ENCODE measurements at places on chromosomes 16 and 17.

- no peak for DNase-seq
Observed at GRCh38 chr16:69260019-69260418, 51.1 kb upstream of the VPS4A start.

GRCh38 chr16:8713635-8714172 lies 39.3 kb downstream of the ABAT start:
- no peak for DNase-seq

DNA sequence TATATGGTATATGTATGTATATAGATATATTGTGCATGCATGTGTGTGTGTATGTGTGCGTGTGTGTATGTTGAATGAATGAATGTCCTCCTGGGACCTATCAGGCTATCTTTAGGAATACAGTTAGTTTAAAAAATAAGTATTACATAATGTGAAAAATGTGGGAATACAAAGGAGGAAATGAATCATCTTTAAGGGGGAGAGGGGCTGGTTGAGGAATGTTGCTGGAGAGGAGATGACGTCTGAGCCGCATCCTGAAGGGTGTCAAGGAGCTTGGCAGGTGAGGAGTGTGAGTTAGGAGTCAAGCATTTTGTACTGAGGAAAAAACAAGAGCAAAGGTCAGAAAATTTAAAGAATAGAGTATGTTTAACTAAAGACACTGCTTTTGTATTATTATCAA lies 62.4 kb upstream of the NLK start:
- DNase-seq: no peak

- no peak for DNase-seq
Observed at GRCh38 chr17:78589031-78589675, 12.0 kb upstream of the DNAH17 start.

DNA sequence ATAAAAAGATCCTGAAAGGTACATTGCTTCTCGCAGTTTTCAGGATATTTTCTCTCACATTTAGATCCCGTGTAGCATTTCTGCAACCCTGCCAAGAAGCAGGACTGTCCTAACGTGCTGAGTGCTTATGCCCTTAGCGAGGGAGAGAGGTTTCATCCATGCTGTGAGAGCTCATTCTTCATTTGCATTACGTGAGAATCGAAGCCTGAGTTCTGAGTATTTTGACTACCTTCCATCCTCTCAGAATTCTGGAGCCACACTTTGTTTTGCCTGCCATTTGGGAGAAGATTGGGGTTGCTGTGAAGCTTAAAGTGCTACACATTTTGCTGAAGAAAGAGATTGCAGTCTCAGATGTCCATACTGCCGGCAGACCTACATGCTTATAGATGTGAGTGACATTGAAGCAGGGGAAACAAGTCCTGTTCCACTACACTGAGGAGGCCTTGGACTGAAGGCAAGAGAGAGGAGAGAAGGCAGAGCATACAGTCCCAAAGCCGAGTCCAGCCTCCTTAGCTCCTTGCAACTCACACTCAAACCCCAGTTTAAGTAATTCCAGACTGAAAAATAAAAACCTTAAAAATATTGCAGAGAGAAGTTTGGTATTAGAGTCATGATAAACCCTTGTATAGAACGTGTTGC lies 183.0 kb downstream of the PRKCA start:
- no peak for DNase-seq

- DNase-seq: no peak
Observed at GRCh38 chr17:2363318-2363717, 26.0 kb downstream of the SGSM2 start.

DNA sequence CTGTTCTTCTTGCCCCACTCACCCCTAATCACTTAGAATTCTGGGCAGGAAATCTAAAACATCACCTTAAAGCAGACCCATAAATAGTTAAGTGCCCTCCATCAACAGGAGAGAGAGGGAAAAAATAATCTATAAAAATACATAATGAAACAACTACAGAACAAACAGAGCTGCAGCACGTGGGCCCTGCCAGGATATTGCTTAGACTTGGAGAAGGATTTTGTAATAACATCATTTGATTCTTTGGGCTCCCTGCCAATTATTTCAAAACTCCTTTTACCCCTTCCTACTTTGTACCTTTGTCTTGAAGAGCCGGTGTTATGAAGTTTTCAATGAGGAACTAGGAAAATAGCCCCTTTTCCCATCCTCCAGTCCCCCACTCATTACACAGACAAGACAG lies 130.6 kb upstream of the TOX3 start:
- no peak for DNase-seq

GRCh38 chr16:8819411-8820034 lies 21.9 kb downstream of the PMM2 start:
- no peak for DNase-seq

GRCh38 chr17:34654276-34654880 lies 75.0 kb downstream of the TMEM132E start:
- DNase-seq: no peak

GRCh38 chr16:68900009-68900408 lies 56.7 kb downstream of the TANGO6 start:
- DNase-seq: no peak

GRCh38 chr16:15524966-15525365 lies 90.6 kb downstream of the BMERB1 start:
- no peak for DNase-seq

DNA sequence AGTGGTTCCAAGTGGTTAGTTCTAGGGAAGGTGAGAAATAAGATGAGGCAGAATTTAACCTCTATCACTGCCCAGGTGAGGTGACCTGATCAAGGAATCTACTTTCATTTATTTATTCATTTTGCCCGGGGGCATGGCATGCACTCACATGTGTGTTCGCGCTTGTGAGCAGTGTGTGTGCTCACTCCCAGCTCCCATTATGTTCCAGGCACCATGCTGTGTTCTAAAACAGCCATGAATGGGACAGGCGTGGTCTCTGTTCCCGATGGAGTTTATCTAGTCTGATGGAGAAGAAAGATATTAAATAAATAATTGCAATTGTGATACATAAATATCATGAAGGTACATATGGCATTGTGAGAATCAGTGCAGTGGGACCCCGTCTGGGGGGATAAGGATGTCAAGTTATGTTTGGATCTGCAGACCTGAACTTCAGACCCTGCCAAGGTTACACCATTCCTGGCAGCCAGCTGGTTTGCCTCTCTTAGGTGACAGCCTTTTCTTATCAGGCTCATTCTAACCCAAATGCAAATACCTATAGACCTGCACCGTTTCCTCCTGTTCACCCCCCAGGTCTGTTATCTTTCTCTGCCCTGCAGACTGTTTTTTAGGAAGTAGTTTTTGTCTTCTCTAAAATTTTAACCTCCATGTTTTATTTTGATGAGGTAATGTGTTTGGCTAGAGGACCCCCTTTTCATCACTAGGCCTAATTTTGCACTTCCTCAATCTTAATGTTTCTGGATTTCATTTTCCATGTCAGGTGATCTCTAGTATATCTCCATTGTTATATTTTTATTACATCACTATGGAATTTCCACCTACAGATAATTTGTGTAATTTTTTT lies 11.8 kb downstream of the CYB5B start:
- DNase-seq: no peak

DNA sequence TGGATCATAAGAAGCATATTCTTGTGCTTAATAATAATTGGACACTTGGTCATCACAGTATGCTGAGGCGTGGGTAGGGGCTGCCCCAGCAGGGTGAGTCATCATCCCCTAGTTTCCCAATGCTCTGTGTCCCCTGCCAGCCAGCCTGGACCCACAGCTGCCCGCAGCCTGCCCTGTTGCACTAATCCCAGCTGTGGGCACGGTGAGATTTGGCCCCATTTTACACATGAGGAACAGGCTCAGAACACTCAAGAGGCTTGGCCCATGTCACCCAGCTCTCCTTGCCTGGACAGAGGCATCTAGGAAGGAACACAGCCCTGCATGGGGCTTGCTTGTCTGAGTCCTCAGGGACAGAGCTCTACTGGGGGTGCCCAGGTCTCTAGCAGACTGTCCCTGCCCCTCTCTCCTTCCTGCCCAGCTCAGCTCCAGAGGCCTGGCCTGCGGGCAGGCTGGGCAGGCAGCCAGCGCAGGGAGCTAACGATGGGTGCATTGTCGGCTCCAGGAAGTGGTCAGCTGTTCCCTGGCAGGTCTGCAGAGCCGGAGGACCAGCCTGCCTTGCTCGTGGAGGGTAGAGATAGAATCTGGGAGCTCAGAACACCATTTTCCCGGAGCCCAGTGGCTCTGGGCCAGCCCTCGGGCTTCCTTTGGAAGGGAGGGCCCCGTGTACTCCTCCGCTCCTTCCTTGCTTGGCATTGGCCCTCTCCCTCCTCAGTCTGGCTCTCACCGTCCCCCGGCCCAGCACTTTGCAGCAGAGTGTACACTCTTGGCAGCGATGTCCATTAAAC lies 189.4 kb downstream of the RAB11FIP4 start:
- peak; percentile 88 for DNase-seq

GRCh38 chr17:18332909-18333489 lies 17.9 kb downstream of the SMCR8 start:
- no peak for DNase-seq

GRCh38 chr17:47332287-47332686 lies 8.5 kb downstream of the EFCAB13 start:
- no peak for DNase-seq

DNA sequence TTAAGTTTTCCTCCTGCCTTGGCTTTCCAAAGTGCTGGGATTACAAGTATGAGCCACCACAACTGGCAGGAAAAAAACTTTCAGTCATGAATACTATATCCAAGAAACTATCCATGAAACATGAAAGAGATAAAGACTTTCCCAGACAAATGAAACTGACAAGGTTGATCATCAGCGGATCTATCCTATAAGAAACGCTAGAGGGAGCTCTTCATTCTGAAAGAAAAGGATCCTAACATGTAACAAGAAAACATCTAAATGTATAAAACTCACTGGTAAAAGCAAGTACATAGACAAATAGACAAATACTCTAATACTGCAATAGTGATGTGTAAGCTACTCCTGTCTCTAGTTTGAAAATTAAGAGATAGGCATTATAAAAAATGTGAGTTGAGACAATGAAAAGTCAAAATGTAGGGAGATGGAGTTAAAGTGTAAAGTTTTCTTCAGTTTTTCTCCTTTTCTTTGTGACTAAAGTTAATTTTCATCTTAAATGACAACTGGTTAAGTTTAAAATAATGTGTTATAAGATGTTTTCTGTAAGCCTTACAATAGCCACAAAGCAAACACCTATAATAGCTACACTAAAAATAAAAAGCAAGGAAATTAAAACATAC lies 79.6 kb upstream of the TEKT1 start:
- DNase-seq: no peak

- no peak for DNase-seq
Observed at GRCh38 chr16:59198487-59198886, 464.4 kb upstream of the GOT2 start.

- DNase-seq: no peak
Observed at GRCh38 chr16:11072420-11073153, 128.2 kb downstream of the CLEC16A start.

DNA sequence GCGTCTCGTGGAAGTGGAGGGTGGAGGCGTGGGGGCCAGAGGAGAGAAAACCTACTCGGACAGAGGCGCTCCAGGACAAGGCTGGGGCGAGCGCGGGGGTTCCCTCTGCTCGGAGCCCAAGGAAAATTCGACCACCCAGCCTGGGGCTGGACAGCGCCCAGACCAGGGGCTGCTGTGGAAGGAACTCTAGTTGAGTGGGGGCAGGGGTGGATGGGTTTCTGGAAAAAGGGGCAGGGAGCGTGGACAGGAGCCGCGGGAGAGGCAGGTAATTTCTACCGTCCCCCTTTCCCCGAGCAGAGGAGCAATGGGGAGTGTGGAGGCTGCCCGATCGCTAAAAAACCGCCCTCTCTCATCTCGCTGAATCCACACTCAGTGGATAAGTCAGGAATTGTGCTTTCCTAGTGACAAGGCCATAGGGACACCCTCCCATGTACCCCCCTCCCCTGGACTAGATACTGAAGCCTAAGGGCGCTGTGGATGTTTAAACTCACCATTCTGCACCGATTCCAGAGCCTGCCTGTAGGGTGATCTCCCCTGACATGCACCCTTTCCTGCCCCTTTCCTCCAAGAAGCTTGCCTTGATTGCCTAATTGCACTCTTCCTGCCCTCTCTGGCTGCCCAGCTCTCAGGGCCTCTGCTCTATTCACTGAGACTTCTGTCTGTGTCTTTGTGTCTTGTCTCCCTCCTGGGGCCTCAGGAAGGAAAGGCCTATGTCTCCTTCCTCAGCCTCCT lies 90.7 kb upstream of the TMEM97 start:
- no peak for DNase-seq
